ENCODE measurements at places on chromosomes 13 and 19. TPM values are rescaled to one million over a fixed set of nuclear protein-coding genes. Genes with fewer than 3 reads are reported as not detected.

DNA sequence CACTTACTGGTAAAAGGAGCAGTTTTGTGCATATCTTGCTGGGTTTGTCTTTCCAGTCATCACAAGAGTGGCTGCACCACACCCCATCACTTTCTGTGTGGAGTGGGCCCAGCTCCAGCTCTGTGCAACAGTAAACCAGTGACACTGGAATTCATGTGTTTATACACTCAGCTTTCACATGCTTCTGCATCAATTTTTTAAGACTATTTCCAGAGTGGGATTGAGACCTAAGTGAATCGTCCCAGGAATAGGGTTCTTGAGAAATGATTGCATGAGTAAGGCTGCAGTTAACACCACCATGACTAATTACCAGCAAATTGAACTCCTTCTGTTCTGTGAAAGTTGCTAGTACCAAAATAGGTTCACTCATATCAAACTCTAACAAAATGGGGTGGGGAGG is 5.3 kb upstream of the CFAP97D2 start:
- no peaks in the 10 kb centered on the region for H3K27me3 ChIP-seq
- no peak for DNase-seq
- H3K4me3 ChIP-seq, result no peak overlapping the region
- H3K4me1 ChIP-seq, result no peaks in the 10 kb centered on the region
- no peak overlapping the region for H3K27ac ChIP-seq
- no peaks in the 10 kb centered on the region for H3K36me3 ChIP-seq

- peaks cover 33% of the 10 kb centered on the region for H3K4me1 ChIP-seq
- DNase-seq, result peak; percentile 91
- H3K27me3 ChIP-seq, result no peaks in the 10 kb centered on the region
- H3K4me3 ChIP-seq, result no peak overlapping the region
- H3K36me3 ChIP-seq, result peaks cover 4% of the 10 kb centered on the region
- peak overlapping the region; percentile 33 for H3K27ac ChIP-seq
These were observed 22.1 kb downstream of the ARID3A start for GRCh38 chr19:947707-948539.

The CLC gene
- not detected for total RNA-seq

DNA sequence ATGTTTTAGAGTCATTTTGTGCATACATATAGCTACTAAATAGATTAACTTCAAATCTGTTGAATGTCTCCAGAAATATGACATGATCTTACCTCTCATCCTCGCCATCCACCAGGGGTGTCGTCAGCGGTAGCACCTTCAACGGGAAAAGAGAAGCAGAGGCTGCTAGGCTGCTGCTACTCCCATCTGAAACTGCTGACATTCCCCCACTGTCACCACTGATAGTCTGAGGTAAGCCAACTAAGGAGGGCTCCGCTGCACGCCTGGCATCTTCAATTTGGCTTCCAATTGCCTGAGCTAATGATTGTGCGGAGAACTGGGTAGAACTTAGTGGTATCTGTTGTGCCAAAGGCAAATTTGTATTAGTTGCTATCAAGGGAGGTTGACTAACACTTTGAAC is 3.1 kb downstream of the TSC22D1 start:
- no peak overlapping the region for H3K27ac ChIP-seq
- no peaks in the 10 kb centered on the region for H3K27me3 ChIP-seq
- no peaks in the 10 kb centered on the region for H3K36me3 ChIP-seq
- no peak overlapping the region for H3K4me3 ChIP-seq

- no peak overlapping the region for H3K27ac ChIP-seq
- peaks cover 19% of the 10 kb centered on the region for H3K4me1 ChIP-seq
- no peak for DNase-seq
- H3K4me3 ChIP-seq, result no peak overlapping the region
- no peaks in the 10 kb centered on the region for H3K36me3 ChIP-seq
These were observed 12.1 kb upstream of the DACH1 start for GRCh38 chr13:71879129-71879535.

The ZSCAN4 gene
- not detected for total RNA-seq

The ERICH6B gene
- total RNA-seq, result not detected

DNA sequence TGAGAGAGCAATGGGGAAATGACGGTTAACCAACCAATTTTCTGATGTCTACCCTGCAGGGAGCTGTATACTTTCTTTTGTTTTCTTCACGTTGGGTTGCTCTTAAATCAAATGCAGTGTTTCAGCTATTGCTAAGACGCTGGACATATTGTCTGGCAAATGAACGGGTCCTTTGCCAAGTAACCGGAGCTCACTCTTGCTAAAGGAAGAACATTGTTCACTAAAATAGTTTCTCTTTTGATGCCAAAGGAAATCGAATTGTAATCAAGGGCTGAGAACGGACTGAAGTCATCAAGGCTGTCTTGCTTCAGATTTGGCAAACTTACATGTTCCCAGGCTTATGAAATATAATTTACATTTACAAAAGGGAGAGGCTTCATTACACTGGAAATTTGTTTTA is 142.3 kb upstream of the ARGLU1 start:
- H3K4me1 ChIP-seq, result peaks cover 4% of the 10 kb centered on the region
- DNase-seq, result no peak
- peak overlapping the region; percentile 49 for H3K27ac ChIP-seq
- no peaks in the 10 kb centered on the region for H3K36me3 ChIP-seq
- no peaks in the 10 kb centered on the region for H3K27me3 ChIP-seq
- no peak overlapping the region for H3K4me3 ChIP-seq

DNA sequence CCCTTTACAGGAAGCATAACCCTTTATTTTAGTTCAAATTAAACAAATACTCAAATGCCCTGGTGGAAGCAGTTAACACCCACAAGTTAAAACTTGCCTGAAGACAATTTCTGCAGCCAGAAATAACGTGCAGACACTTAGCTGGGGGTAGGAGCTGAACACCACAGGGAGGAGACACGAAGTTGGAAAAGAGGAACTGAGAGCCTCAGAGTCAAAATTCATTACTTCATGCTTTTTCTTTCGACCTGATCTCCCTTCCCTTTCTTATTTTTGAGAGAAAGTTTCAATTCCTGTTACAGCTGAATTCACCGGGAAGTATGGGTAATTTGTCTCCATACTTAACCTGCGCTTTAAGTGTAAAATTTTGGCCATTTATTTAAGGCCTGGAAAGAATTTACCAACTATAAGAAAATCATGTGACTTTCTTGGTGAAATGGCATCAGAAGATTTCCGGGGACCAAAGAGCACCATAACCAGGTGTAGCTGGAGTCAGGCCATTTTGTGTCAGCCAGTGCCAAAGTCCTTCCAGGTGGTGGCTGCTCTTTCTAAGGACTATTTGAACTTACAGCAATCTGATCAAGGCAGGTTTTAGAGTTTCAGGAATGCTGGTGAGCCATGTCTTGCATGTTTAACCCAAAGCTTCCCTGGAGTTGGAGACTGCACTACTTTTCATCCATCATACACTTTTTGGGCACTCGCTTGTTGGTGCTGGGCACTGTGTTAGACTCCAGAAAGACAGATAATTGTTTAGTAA is 46.5 kb upstream of the RCBTB2 start:
- no peaks in the 10 kb centered on the region for H3K27me3 ChIP-seq
- no peak overlapping the region for H3K4me3 ChIP-seq
- H3K36me3 ChIP-seq, result no peaks in the 10 kb centered on the region
- peaks cover 49% of the 10 kb centered on the region for H3K4me1 ChIP-seq
